ENCODE measurements at places on chromosomes 2 and 18.

DNA sequence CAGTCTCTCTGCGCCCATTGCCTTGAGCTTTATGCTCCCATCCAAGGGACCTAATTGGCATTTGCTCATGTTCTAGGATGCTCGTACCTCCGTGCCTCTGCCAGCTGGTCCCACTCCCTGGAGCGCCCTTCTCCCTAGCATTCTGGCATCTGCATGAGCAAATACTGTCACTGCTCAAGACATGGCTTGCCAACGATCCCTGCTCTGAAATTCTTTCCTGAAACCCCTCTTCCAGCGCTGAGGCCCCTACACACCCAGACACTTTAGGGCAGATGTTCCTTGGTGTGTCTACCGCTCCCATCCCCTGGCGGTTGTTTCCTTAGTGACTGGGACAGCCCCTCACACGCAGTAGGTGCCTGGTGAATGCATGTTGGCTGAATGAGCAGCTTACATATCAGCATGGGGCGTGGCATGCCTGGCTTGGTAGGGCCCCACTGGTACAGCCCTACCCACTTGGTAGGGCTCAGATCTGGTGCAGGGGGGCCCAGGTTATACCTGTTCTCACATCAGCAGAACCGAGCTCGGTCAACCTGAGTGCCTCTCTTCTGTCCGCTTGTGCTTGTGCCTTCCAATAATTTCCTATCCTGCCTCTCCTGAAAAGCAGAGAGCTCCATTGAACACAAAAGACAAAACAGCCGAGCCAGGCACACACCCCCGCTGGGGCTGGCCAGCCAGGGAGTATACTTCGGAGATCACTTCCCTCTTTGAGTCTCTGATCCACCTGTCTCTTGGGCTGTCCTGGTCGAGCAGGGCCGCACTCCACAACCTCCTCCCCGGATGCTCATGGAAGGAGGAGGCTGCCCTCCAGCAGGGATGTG is 59.2 kb downstream of the INHBB start:
- no peak for DNase-seq

- no peak for DNase-seq
Measured at GRCh38 chr18:74284191-74284979, 7.4 kb downstream of the CYB5A start.

DNA sequence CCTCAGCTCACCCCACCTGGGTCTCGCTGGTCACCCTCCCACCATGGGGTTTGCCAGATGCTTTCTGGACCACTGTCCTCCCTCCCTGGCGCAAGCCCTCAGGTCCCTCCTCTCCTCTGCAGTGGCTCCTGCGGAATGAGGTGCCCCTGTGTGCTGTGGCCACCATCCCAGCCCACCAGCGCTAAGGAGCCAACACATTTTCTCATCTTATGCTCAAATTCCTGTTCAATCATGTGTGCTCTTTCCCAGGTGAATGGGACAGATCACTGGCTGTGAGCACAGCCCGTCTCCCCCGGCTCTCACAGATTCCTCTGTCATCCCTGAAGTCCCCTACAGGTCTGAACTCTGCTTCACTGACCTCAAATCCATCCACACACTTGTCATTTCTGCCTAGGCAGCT is 15.2 kb upstream of the CCDC74B start:
- DNase-seq: no peak

GRCh38 chr18:33128581-33128980 is 311.9 kb downstream of the CCDC178 start:
- no peak for DNase-seq

DNA sequence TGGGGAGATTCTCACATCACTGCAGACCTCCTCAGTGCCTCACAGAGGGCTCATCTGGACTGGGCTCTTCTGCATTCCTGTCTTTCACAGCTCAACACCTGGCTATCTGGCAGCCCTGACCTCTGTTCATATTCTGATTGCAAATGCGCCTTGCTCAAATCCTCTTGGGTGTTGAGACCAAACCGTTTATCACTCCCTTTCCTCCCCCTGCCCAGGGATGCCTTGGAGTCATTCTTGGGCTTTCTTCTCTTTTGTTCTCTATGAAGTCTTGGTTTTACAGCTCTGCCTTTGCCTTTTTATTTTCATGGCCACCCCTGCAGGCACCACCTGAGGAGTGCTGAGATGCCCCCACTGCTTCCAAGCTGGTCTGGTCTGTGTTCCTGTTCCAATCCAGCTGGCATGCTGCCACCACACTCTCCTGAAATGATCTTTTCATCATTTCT is 26.3 kb downstream of the TUBB6 start:
- no peak for DNase-seq

GRCh38 chr2:197708331-197708730 is 3.2 kb downstream of the MARS2 start:
- no peak for DNase-seq

DNA sequence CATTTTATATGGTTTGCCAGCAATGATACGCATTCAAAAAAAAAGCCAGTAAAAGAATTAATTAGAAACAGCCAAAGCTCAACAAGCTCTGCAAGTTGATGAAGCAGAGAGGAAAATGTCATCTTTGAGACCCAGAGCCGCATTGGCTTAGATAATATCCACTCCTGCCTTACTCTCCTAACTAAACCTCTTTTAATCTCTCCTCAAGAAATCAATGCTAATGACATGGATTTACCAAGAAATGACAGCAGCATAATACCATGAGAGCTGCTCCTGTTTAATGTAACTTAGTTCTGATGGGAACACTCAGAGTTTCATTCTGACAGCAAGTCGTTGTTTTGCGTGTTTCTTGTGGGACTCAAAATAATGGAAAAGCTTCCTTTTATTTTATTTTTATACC is 1099.4 kb upstream of the PIK3C3 start:
- DNase-seq: no peak

DNA sequence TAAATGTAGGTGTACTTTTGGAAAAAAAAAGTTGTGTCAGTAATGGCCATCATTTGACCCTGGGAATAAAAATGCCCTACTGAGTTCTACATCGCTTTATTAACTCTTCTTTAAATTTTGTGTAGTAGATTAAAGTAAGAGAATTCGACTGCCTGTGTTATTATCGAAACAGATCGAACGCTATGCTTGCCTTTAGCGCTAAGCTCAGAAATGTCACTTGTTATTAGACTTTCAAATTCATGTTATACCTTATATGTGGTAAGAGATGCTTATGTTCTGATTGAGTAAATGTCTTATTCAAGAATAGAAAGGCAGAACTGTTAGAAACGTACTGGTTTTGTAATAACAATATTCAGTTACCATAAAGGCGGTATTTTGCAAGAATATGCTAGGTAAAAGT is 1.4 kb downstream of the UGP2 start:
- no peak for DNase-seq

GRCh38 chr18:34998661-34999060 is 42.6 kb upstream of the MAPRE2 start:
- no peak for DNase-seq

GRCh38 chr2:169822036-169822435 is 2.7 kb downstream of the METTL5 start:
- DNase-seq: no peak

GRCh38 chr2:88845772-88846661 is 154.5 kb downstream of the RPIA start:
- peak; percentile 28 for DNase-seq

- no peak for DNase-seq
Measured at GRCh38 chr18:45567123-45567522, 48.2 kb upstream of the SLC14A2 start.

- DNase-seq: peak; percentile 66
Measured at GRCh38 chr2:71548646-71549425, 95.5 kb downstream of the DYSF start.

- DNase-seq: no peak
Measured at GRCh38 chr18:62186499-62186773, 420 bp downstream of the PIGN start.

DNA sequence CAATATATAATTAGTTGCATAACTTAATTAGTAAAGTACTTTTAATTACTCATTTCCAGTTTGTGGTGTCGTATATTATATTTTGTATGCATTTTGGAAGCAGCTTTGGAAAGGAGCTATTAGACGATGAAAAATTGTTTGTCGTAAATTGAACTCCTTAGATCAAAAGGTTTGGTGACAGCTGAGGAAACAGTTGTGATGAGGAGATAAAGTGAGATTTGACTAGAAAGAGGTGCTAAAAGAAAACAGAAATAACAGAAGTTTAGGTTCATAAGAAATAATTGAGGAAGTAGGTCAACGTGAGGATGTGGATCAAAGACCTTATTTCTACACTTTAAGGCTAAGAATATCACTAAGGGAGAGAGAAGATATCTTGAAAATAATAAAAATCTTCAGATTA is 141.9 kb upstream of the NETO1 start:
- DNase-seq: no peak
